Mammary epithelial cell (primary cell): ENCODE measurements at places on chromosomes 12 and 14. TPM values are rescaled to one million over a fixed set of nuclear protein-coding genes. Genes with fewer than 3 reads are reported as not detected.

DNA sequence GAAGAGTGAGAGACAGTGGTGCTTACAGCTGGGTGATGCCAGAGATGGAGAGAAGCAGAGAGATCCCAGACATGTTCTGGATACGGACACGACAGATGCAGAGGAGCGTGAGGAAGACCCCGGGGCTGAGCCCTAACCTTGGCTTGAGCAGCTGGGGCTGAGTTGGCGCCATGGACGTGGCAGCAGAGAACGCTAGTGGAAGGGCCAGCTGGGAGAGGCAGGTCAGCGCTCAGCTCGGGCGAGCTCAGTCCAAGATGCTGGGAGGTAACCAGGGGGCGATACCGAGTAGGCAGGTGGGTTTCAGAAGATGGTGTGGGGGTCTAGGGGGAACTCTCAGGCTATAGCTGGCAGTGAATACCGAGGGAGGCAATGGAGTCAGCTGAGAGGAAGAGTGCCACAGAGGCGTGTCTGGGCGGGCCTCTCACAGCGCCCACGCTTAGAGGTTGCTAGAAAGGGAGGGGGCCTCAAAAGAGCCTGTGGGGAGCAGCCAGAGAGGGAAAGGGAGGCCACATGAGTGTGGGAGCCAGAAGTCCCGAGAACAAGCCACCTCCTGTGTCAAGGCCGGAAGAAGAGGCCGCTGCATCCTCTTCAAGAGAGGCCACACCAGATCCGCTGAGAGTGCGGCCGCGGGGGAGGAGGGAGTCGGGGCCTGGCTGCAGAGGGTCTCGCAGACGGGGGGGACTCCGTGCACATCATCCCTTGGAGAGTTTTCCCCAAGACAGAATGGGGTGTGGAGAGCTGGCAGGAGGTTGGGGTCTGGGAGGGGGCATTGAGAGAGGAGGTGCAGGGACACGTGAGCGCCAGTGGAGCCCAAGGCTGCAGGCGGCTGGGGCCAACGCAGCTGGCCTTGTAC, 57.0 kb upstream of the DIO3 start:
- no peak for DNase-seq

- peak; percentile 56 for DNase-seq
Measured at GRCh38 chr12:42482748-42483520, 106.6 kb downstream of the PRICKLE1 start.

DNA sequence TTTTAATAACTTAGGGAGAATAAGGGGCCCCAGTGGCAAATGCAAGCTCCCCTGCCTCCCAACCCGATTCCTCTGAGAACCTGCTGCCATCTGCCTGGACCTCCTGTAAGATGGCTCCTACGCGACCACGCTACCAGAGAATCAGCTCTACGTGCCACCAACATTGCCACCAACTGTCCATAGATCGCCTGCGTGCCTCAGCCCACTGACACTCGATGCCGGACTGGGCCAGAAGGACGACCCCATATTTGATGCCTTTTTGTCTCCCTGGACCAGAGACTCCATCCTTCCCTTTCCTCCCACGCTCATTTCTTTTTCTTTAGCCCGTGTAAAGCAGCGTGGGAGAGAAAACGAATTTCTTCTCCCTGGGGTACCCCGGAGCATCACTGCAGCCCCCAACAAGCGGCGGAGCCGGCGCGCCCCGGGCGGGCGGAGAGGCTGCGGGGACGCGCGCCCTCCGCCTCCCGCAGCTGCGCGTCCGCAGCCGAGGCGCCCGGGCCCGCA, 565 bp upstream of the KLHL42 start:
- peak; percentile 8 for DNase-seq

Gene BTBD6
- polyA plus RNA-seq: 45.9 TPM

Gene NPAS3
- 0.01 TPM for polyA plus RNA-seq

Gene ADGRD1
- not detected for polyA plus RNA-seq
